ENCODE measurements at places on chromosomes 5 and 9.
A peak's percentile ranks its signal among the peaks of the same experiment; 100 is the strongest.

- ATAC-seq, result no peak
These were observed 25.8 kb upstream of the CARNMT1 start for GRCh38 chr9:75053869-75054268.

DNA sequence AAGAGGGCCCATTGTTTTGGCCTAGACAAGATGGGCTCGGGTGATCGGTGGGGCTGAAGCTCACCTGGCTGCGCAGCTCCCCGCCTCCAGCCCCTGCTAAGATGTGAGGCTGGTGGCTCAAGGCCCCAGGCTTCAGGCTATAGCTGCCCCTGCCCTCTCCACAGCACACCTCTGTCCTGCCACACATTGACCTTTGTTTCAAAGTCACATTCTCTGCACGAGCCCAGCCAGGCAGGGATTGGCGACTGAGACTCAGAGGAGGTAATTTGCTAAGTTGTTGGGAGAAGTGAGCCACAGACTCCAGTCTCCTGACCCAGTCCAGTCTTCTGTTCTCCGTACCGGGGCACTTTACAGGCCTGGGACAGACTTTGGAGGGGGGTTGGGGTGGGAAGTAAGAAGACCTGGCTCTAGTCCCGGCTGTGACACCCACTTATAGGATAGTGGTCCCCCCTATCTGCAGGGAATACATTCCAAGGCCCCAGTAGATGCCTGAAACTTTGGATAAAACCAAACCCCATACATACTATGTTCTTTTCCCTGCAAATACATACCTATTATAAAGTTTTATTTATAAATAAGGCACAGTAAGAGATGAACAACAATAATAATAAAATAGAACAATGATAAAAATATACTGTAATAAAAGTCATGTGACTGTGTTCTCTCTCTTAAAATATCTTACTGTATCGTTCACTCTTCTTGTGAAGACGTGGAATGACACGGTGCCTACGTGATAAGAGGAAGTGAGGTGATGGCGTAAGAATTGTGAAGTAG, 13.3 kb downstream of the PDGFRB start:
- peak; percentile 6 for ATAC-seq

- ATAC-seq, result no peak
These were observed 89.1 kb upstream of the PTPRD start for GRCh38 chr9:10701906-10702305.

DNA sequence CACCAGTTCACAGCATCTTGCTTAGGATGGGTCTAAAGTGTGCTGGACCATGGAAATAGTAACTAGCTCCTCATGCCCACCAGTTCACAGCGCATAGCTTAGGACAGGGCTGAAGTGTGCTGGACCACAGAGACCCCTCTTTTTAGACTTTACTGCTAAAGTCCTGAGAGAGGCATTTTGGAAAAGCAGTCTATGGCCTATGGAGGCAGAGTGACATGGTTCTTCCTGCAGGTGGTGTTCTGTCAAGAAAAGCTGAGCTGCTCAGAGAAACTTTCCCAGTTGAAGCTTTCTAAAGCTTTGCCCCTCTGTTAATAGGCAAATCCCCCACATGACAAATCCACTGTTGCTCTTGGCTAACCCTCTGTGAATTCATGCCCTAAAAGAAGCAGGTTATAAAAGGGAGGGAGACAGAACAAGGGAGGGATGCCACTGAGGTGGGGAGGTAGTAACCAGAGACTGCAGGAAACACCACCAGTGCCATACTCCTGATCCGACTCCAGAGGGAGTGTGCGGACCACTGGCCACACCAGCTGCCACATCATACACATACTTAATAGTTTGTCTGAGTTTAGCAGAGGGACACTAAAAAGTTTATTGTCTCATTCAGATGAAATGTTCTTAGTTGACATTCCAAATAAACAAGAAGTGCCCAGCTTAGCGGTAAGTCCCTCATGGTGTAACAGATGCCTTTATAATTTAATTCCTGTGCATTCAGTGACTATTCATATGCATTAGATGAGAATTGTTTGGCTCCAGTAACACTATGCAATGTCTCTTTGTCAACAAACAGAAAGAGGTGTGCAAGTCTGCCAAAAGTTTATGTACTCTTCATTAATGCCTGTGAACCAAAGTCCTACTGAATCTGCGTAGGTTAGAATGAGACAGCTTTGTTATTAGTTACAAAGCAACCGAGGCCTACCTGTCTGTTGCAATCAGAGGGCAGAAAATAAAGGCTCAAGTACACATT, 236.2 kb upstream of the NFIL3 start:
- peak; percentile 87 for ATAC-seq

- ATAC-seq, result peak; percentile 94
These were observed 25.5 kb upstream of the STXBP1 start for GRCh38 chr9:127586537-127586936.

DNA sequence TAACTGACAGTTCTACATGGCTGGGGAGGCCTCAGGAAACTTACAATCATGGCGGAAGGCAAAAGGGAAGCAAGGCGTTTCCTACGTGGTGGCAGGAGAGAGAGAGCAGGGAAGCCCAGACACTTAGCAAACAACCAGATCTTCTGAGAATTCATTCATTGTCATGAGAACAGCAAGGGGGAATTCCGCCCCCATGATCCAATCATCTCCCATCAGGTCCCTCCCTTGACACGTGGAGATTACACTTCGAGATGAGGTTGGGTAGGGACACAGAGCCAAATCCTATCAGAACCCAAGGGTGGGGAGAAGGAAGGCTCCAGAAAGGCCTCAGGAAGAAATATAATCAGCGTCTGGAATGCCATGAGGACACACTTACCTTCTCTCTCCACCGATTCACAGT, 34.3 kb downstream of the KIF4B start:
- ATAC-seq, result no peak

- no peak for ATAC-seq
These were observed 299.2 kb upstream of the NMUR2 start for GRCh38 chr5:152704286-152704685.

GRCh38 chr9:5445886-5446285, 4.5 kb upstream of the CD274 start:
- ATAC-seq, result no peak

DNA sequence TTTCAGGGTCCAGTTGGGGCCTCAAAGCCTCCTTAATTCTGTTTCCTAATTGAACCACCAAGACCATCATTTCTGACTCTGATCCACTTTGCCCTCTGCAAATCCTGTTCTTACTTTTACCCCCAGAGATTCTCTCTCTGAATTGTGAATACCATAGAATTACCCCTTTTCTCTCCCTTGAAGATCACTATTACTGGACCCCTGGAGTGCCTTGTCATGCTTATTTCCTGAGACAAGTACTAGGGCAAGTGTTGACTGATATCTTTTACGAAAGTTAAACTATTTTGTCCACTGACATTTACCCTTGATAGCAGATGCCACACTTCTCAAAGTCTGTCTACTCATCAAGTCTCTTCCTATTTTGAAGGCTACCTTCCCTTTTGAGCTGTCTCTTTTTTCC, 246.9 kb upstream of the PTGER4 start:
- no peak for ATAC-seq

- ATAC-seq, result peak; percentile 92
These were observed 52.2 kb upstream of the DAB2IP start for GRCh38 chr9:121598965-121599871.

- ATAC-seq, result peak; percentile 55
These were observed 26.7 kb upstream of the CAMK4 start for GRCh38 chr5:111197523-111197922.

DNA sequence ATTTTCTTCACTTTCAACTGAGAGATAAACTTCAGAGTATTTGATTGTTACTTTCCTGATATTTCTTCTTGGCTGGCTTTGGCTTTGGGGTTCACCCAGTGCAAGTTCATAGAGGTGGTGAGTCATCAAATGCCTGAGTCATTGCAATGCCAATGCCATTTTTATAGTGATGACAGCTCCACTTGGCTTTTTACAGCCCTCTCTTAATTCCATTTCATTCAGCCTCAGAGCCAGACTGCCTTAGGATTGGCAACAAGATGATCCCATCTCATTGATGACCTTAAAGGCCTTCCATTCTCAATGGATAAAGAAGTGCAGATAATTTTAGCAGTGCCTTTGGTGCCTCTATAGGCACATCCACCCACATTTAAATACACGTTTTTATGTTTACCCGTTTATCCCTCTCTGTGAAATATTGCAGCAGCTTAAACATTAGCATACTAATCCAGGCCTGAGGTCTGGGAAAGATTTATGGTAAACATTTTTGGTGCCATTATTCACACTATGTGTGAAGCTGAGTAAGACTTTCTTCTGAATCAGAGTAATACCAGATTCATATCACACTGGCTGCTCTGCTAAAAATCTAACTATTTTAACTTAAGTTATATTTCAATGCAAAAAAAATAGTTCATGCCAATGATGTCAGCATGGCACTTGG, 88.9 kb upstream of the TYRP1 start:
- ATAC-seq, result peak; percentile 68

DNA sequence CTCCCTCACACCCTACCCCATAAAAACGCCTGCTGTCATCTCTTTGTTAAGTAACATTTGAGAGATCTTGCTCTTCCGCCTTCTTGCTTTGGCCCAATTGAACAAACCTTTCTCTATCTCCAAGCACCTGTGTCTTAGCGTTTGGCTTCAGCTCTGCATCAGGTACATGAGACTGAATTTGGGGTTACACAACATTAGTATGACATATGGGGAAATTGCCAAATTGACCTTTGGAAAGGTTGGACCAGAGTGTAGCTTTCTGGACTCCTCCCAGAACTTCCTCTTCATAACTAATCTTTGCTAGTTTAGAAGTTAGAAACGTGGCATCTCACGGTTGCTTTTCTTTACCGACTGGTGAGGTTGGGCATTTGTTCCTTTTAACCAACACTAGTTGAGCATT, 3.5 kb upstream of the EXOSC3 start:
- ATAC-seq, result no peak

DNA sequence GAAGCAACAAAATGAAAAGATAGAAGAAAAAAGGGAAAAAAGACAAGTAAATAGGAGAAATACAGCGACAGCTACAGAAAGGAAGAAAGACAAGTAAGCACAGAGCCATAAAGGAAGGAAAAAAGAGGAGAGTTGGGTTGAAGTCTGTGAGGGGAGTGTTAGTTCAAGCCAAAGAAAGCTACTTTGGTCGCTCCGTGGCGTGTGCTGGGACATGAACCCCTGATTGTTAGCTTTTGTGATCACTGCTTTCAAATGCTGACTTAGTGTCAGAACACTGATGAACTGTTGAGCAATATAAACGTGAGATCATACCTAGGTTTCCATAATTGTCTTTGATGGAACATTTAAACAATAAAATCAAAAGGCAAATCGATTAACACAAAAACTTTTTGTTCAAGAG, 370.1 kb downstream of the TMEM161B start:
- ATAC-seq, result no peak

DNA sequence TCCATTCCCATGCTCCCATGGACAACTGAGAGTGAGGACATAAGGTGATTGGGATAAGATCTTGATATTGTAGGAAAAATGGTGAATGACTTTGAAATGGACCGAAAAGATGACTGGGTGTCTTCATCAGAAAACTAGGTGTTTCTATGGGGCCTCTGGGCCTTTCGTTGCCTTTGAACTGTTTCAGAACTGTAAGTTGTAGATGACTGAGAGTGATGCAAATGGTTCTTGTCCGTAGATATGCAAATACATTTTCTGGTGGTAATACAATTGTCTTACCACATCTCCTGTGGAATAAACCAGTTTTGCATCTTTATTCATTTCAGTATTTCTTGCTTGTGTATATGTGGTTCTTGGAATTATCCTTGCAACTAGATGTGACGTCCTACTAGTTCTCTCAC, 16.0 kb upstream of the TEX48 start:
- ATAC-seq, result no peak

- no peak for ATAC-seq
These were observed 119.5 kb downstream of the YTHDC2 start for GRCh38 chr5:113632996-113633395.

GRCh38 chr9:96617439-96618185, 2.0 kb downstream of the CDC14B start:
- no peak for ATAC-seq

DNA sequence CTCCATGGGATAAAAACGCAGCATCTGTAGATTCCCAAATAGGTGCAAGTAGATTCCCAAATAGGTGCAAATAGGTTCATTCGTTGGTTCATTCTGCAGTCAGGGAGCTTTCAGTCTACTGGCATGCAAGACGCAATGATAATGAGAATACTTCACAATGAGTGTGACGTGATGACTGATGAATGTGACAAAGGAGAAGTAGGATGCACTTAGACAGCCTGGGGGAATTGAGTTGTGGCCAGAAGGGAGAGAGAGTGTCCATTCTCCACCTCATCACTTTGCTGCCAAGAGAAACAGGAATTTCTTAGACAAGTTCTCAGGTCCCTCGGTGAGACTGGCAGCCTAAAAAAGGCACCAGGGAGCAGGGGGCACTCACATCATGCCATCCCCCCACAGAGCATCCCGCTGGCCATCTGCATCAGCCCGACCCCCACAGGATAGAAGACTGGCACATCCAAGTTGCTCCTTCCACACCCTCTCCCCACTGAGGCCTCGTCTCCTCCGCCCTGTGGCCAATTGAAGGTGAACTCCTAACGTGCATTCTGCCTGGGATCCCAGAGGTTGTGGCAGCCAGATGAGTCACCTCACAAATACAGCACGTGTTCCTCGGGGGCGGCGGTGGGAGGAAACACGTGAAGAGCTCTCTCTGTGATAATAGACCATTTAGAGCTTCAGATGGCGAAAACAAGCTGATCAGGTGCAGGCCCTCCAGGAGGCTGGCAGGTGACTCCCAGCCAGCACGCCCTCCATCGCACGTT, 19.9 kb upstream of the KCNIP1 start:
- ATAC-seq, result peak; percentile 18

DNA sequence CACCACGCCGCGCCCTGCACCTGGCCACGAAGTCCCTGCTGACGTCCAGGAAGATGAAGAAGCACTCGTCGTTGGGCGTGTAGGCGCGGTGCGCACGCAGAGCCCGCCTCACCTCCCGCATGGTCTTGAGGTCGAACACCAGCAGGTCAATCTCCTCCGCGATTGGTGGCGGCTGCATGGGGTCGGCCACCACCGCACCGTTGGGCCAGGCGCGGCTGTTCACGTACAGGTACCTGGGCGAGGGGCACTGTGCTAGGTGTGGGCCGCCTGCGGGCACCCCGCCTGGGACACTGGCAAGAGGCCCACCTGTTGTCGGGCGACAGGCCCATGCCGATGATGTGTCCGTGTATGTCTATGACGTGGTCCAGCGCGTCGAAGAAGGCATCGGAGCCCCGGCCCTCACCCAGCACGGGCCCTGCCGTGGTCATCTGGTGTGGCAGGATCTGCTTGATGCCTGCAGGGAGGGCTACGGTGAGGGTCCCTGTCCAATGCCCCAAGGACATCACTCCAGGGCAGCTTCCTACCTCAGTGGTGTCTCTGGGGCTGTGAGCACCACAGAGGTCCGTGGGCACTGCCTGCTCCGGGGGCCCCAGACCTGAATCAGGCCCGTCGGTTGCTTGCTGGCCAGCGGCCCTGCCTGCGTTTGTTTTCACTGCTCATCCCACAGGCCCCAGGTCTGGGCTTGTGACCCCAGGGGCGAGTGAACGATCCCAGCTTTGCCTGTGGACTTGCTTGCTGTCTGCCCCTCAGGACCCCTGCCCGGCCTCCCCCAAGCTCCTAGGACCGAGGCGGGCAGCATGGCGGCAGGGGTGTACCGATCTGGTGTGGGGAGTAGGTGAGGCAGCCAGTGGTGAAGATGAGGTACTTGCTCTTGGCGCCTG, 3.1 kb downstream of the FBXW5 start:
- ATAC-seq, result no peak
